ENCODE measurements at places on chromosomes 11 and 22.

- no peak for DNase-seq
Measured at GRCh38 chr11:130718120-130718519, 198.2 kb downstream of the SNX19 start.

DNA sequence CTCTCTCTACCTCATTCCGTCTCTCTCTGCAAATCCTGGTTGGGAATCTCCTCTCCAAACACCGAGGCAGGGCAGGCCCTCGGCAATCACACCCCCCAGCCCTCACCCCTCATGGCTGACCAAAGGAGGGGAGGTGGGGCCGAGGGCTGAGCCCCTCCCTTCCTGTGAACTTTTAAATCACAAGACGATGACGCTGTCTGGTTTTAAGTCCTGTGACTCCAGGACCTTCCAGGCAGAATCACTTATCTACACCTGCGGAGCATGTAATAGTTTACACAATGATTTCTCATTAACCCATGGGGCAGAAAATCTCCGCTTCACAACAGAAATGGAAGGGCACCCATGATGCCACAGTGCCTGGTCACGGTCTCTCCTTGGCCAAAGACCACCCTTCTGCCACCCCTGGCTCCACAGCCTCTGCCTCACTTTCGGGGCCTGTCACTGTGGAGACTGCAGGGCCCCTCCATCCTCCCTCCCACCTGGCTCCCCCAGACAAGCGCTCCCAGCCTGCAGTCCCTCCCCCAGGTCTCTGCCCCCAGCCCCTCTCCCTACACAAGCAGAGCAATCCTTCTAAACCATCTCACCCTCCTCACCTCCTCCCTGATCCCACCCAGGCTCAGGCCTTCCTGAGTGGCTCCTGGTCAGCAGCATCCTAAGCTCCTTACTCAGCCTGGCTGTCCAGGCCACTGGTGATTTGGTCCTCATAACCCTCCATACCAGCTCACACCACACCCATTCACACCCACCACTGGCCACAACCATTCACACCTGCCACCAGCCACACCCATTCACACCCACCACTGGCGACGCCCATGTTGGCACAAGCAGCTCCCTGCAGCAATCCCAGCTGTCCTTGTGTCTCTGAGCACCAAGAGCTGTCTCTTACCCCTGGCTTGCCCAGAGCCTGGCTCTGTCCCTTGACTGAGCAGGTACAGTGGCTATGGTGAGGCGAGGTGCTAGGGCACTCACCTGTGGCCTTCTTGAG, 30.7 kb upstream of the ARFGAP3 start:
- no peak for DNase-seq

DNA sequence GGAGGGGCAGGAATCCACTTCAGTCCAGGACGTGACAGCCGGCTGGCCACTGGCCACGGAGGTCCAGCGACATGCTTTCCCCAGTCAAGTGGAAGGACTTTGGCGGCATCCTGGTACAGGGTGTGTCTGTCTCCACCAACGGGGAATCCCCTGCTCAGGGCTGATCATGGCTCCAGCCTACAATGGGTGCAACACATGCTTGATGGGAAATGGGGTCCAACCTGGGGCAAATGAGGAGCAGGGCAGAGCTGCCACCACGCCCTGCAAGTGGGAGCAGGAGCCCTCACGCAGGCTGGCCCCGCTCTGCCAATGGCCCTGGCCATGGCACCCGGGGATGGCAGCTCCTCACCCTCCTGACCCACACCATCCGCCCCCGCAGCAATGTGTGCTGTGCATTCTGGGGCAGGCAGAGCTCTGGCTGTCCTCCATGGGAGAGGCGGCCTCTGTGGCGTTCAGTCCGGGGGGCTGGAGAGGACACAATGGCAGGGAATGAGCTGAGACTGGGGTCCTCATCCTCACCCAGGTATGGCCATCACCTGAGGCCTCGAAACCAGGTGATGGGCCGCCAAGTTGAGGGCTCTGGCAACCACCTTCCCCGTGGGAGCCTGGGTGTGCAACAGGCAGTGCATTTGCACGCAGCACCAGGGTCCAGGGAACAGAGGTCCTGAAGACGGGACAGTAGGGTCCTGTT, 5.8 kb upstream of the SEPTIN5 start:
- DNase-seq: peak; percentile 7

DNA sequence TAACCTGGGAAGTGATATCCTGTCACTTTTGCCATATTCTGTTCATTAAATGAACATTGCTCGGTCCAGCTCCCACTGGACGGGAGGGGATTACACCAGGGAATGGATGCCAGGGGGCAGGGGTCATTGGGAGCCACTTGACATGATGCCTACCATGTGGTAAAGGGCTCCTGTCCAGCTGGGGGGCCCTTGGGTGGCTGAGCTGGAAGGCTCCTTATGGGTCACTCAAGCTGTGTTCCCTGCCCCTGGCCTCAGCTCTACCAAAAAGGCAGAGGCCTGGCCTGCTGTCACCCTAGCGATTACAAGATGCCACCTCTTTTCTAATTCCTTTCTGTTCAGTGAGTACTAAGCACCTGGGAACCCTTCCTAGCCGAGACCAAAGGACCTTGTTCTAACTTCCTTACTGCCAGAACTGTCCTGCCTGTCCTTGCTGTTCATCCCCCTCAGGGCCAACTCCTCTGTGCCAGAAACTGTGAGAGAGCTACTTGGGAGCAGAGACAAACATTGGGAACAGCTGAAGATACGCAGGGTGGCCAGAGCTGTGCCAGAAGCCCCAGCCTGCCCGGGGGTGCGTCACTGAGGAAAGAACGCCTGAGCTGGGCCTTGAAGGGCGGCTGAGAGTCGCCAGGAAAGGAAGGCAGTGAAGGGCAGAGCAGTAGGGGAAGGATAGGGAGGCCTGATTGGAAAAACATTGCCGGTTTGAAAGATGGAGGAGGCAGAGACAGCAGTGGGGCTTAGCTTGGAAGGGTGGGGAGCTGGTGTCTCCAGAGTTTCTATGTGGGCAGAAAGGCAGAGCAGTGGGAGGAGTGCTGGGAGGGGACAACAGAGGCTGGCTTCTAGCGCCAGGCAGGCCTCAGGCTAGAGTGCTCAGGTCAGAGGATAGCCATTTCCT, 12.7 kb upstream of the UVRAG start:
- no peak for DNase-seq

- no peak for DNase-seq
Measured at GRCh38 chr22:48979482-48979881, 848.2 kb downstream of the BRD1 start.

DNA sequence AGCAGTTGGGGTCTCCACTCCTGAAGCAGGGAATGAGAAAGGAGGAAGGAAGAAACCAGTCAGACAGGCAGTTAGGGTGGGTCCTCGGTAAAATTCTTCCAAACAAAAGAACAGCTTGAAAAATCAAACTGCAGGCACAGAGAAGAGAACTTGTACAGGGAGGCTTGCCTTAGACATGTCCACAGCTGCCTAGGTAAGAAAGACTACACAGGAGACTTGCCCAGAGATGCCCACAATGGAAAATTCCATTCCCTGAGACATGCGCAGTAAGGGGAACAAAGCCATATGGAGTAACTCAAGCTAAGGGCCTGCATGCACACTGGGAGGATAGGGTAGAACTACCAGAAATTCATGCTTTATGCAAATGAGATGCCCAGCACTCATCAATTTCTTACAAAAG, 9.8 kb downstream of the KCNJ11 start:
- DNase-seq: no peak

DNA sequence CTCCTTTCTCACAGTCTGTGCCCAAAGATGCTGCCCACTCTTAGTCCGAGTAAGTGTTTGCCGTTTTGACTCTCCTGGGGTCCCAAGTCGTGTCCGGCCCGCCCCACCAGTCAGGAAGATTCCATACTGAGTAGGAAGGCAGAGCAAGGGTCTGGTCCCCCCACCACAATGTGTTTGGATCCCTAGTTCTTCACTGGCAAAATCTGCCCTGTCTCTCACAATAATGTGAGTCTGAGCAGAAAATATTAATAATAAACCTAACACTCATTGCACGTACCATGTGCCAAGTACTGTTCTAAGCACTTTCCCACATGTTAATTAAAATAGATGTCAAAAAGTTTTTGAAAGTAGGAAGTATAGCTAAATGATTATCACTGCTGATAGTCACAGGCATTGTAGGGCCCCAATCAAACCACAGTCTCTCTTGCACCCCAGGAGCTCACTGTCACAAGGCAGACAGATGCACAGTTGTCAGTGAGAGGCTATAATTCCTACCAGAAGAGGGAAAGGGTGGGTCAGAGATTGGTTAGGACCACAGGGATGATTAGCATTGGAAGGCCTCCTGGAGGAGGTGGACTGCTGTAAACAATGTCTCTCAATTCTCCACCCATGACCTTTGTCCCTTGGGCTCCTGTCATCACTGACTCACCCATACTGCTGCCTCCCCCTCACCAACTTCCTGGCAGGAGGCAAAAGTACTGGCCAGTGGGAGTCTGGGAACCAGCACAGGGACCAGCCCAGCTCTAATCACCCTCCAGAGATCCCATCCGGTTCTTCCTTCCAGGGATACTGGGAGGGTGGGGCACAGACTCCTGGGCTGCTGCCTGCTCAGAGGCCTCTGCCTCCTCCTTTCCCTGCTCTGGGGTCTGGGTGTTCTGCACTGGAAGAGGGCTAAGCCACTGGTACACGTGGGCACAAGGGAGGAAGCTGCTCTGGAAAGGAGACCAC, 1.0 kb upstream of the POLD4 start:
- DNase-seq: peak; percentile 9

- peak; percentile 77 for DNase-seq
Measured at GRCh38 chr11:75802913-75803820, 11.8 kb upstream of the UVRAG start.

GRCh38 chr11:123056835-123057491, 5.0 kb downstream of the HSPA8 start:
- DNase-seq: no peak

DNA sequence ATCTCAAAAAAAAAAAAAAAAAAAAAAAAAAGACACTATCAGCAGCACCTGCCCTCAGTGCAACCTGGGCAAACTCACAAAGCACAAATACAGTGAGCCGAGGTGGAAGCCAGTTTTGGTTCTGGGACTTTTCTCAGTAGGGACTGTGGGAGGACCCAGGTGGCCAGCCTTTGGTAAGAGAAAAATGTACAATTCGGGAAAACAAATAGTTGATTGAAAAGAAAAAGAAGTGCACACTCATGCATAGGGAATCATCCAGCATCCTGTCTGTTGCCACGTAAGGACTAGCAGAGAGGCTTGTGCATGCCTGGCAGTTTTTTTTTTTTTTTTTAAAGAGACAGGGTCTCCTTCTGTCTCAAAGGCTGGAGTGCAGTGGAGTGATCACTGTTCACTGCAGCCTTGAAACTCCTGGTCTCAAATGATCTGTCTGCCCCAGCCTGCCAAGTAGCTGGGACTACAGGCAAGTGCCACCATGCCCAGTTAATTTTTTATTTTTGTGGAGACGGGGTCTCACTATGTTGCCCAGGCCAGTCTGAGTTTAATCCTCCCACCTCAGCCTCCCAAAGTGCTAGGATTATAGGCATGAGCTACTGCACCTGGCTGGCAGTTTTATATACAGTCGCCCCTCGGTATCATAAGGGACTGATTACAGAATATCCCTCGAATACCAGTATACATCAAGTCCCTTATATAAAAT, 36.7 kb downstream of the TPST2 start:
- DNase-seq: no peak

DNA sequence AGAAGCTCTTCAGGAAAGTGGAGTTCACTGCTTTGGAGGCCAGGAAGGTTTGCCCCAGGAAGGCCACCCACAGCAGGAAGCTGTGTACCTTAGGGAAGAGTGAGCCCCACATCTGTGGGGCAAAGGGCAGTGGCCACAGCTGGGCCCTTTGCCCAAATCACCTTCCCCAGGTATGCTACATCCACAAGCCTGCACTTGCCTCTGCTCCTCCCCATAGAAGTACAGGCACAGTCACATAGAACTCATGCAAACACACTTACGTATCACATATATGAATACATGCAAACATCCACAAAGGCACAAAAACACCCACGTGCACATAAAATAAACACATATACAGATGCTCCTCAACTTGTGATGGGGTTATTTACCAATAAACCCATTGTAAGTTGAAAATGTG, 2.1 kb downstream of the TRIM29 start:
- DNase-seq: no peak

GRCh38 chr11:65067446-65067845, 9.1 kb upstream of the NAALADL1 start:
- DNase-seq: no peak

GRCh38 chr11:6248248-6248647, 9.4 kb downstream of the CNGA4 start:
- DNase-seq: no peak

GRCh38 chr11:118212131-118212725, 12.6 kb downstream of the JAML start:
- no peak for DNase-seq

- DNase-seq: no peak
Measured at GRCh38 chr11:118436639-118437207, 431 bp downstream of the KMT2A start.

DNA sequence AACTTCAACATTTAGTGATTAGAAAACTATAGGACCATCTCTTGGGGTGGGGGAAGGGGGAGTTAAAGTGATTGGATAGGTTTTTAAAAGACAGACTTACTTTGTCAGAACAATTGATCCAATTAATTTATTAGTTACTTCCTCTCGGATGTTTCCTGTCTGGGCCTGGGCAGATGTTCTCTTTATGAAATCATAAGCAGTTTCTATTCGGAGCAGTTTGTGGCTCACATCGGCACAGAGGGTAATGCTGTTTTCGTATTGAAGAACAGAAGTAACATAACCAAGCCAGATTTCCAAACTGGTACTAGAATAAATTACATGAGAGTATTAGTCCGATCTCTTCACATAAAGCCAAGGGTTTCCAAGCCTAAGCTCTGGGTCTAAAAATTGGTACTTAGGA, 20.6 kb downstream of the PIWIL3 start:
- DNase-seq: no peak

DNA sequence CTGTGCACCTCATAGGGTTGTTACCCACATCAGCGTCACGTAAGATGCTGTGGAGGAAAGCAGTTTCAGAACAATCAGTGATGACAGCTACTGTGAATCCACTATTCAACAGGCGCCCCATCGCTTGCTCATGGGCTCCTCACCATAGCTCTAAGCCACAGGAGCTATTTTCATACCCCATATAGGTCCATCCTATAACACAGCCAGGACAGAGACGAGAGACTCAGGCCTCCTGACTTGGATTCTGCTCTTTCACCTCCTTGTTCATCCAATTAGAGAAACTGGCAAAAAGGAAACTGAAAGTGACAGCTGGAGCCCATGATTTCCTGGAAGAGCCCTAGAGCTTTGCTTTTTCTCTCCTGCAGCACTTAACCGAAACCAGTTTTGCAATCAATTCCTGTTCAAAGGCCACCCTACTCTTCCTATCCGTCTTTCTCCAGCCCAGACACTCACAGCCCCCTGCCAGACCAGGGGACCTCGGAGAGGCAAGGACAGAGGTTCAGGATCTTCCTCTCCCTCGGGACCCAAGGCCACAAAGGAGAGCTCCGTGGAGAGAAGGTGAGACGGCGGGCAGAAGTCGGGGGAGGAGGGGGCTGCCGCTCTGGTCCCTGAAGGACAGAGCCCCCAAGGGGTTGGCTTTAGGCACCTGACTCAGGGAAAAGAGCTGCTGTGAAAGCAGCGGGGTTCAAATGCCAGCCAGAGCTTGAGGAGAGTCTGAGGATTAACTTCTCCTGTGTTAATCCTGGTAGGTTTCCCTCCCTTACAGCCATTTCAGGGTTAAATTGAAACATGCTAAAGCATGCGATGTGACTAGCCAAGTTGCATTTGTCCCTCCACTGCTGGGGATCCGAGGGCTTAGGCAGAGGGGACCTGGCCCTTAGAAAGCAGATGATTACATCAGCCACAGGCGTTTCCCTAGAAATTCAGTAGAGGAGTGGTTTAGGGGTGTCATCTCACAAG, at the start of gene APOL6:
Gene APOL6 (plus strand): TSS at position 381 of the 960 bp plus-strand sequence. CDS start 7,980 bp downstream, outside the sequence.
- DNase-seq: no peak
